ENCODE measurements at places on chromosomes 3 and 15.

DNA sequence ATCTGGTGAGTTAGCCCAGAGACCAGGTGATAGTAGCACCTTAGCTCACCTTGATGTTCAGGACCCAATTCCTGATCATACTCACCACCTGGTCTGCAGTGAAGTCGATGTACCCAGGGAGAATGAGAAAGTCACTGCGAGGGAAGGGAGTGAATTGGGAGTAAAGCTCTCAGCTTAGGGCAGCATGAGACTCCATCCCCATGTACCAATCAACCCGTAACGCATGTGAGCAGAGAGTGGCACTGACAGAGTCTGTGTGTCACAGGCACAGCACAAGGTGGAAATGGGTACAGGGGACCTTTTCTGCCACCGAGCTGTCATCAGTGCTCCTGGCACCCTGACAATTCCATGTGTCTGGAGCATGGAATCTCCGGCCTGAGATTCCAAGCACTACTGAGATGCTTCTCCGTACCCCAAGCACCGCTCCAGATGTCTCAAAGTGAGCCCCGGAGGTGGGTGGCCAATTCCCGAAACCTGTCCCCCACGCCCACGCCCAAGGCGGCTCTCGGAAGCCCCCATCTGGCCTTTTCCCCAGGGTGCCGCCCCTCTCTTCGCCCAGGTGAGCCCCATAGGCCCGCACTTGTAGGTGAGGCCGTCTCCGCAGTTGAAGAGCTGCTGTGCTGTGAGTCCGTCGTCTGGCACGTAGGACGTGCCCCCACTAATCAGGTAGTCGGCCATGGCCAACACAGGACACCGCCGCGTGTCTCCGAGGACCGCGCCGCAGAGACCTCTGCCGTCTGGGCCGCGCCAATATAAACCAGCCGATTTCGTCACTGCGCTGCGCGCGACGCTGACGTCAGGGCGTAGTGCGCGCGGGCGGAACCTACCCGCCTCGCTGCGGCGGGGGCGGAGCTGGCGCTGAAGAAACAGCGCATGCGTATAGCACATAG lies at the start of gene IMPDH2:
Gene IMPDH2, minus strand, starts transcription at position 726 of the 890 bp plus-strand sequence. Its CDS starts 48 bp downstream, at position 678.
- peak; percentile 60 for DNase-seq

DNA sequence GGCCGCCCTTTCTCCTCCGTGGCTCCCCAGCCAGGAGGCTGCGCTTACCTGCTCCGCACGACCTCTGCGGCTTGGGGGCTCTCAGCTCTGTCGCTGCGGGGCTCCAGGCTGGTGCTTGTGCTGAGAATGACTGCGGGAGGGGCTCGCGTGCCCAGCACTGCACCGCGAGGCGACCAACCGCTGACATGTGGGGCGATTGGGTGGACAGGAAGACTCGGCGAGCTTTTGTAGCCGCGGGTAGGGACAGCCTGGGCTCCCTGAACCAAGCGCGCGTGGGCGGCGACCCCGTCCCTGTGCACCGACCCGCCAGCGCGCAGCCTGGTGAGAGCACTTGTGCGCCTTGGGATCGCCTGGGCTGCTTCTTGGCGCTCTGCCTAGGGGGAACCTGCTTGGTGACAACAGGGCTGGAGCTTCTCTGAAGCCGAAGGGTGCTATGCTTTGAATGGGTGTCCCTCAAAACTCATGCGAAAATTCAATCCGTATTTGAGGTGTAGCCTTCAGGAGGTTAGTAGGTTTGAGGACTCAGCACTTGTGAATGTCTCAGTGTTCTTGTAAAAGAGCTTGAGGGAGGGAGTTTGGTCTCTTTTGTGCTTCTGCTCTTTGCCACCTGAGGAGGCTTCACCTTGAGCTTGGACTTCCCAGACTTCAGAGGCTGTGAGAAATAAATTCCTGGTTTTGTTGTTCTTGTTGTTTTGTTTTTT lies 50.4 kb downstream of the IL12A start:
- DNase-seq, result no peak

- DNase-seq, result no peak
These were observed 4.9 kb upstream of the ZNF385D start for GRCh38 chr3:21755896-21756295.

DNA sequence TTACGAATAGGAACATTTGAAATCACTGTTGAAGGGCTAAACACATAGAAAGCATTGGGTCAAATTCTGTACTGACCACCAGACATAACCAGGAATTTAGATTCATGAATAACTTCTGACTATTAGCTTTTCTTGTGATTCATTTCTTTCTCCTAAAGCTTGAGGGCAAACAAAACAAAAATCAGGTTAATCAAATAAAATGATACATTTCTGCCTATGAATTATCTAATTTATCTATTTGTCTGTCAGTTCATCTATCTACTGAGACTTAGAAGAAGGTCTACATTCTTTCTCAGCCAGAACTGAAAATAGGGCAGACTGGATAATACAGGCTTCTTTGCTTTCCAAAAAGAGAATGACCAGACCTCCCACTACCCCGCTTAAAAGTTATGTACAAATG lies 65.9 kb upstream of the ST3GAL6 start:
- no peak for DNase-seq

DNA sequence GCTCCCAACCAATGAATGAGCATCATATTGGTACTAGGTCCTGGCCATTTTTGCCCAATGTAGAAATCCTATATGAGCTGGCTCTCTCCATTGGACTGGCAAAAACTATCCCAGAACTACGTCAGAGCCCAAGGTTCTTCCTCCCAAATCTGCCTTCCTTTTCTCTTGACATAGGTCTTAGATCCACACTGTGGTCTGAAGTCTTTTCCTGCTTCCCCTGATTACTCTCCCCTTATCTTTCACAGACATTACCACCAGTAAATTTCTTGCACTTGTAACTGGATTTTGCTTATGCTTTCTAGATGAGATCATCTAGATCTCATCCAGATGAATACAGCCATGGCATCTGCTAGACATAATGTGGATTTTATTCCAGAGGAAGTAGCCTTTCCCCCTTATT lies 141.2 kb upstream of the GADL1 start:
- DNase-seq, result no peak

DNA sequence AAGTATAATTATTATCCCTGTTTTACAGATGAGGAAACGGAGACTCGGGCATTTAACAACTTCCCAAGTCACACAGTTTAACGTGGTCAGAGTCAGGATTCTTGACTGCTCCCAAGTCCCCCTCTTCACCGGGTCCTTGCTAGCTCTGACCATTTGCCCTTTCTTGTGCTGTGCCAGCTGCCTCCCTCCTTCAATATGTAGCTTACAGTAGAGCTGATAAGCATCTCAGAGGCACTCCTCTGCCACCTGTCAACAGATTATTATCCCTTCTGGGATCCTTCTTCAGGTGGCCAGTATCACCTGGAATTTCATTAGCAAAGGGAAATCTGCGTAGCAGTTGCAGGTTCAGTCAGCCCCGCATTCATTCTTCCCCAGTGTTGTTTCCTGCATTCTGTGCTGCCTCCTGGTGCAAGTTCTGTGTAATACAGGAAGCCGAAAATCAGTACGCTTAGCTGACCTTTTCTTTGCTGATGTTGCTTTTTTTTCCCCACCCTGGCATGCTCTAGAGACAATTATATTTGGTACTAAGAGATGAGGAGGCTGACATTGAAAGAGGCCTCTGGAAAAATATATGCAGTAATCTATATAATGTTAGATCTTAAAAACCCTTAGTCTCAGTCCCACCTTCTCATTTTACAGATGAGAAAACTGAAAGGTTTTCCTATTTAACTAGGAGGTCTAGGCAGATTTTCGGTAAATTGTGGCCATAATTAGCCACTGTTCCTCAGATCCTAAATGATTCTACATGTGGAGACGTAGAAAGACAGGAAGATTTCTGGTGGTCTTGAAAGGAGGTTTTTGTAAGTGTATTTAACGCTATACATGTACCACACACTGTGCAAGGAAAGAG lies 24.8 kb downstream of the TMOD2 start:
- DNase-seq, result peak; percentile 36

Measured in GM19239 (cell line).